ENCODE measurements at places on chromosomes 7 and 10. TPM values are rescaled to one million over a fixed set of nuclear protein-coding genes. Genes with fewer than 3 reads are reported as not detected.

GRCh38 chr7:70645876-70646351 is 486.0 kb upstream of the GALNT17 start:
- H3K4me1 ChIP-seq: no peaks in the 10 kb centered on the region
- no peaks in the 10 kb centered on the region for H3K36me3 ChIP-seq
- H3K4me3 ChIP-seq: no peak overlapping the region

- no peak overlapping the region for H3K27ac ChIP-seq
- peak; percentile 63 for DNase-seq
- H3K4me3 ChIP-seq: no peak overlapping the region
- H3K4me1 ChIP-seq: no peaks in the 10 kb centered on the region
- no peaks in the 10 kb centered on the region for H3K36me3 ChIP-seq
- H3K27me3 ChIP-seq: no peaks in the 10 kb centered on the region
Measured at GRCh38 chr10:86203162-86203905, 163.3 kb downstream of the GRID1 start.

GRCh38 chr10:95214793-95215192 is 20.8 kb downstream of the ACSM6 start:
- no peaks in the 10 kb centered on the region for H3K4me1 ChIP-seq
- no peak overlapping the region for H3K27ac ChIP-seq
- H3K27me3 ChIP-seq: no peaks in the 10 kb centered on the region
- no peak overlapping the region for H3K4me3 ChIP-seq

The RADIL gene
- 0.74 TPM for total RNA-seq

The EEPD1 gene
- total RNA-seq: 8.9 TPM

The HTRA1 gene
- total RNA-seq: 26.4 TPM

- H3K4me1 ChIP-seq: peaks cover 6% of the 10 kb centered on the region
- H3K4me3 ChIP-seq: no peak overlapping the region
- no peaks in the 10 kb centered on the region for H3K36me3 ChIP-seq
- no peak for DNase-seq
Measured at GRCh38 chr7:30894866-30895605, 16.6 kb upstream of the AQP1 start.

Measured in spleen (tissue), 13 donors.